ENCODE measurements at places on chromosomes 4 and X. TPM values are rescaled to one million over a fixed set of nuclear protein-coding genes. Genes with fewer than 3 reads are reported as not detected.

GRCh38 chr4:94934201-94934600 lies 176.4 kb downstream of the BMPR1B start:
- H3K4me1 ChIP-seq: no peaks in the 10 kb centered on the region
- no peak overlapping the region for H3K27ac ChIP-seq
- H3K36me3 ChIP-seq: no peaks in the 10 kb centered on the region
- no peak for DNase-seq
- no peak overlapping the region for H3K4me3 ChIP-seq

The PNMA5 gene
- total RNA-seq: not detected

The CACNA1F gene
- total RNA-seq: not detected

- peaks cover 78% of the 10 kb centered on the region for H3K36me3 ChIP-seq
- H3K27ac ChIP-seq: peak overlapping the region; percentile 44
- DNase-seq: no peak
- H3K27me3 ChIP-seq: no peaks in the 10 kb centered on the region
- H3K4me3 ChIP-seq: no peak overlapping the region
These were observed 108.3 kb downstream of the CDS1 start for GRCh38 chr4:84691170-84691691.

GRCh38 chrX:147927256-147927655 lies 15.5 kb downstream of the FMR1 start:
- no peak for DNase-seq
- no peaks in the 10 kb centered on the region for H3K27me3 ChIP-seq
- no peak overlapping the region for H3K27ac ChIP-seq
- no peaks in the 10 kb centered on the region for H3K36me3 ChIP-seq
- no peak overlapping the region for H3K4me3 ChIP-seq

GRCh38 chrX:131649741-131650140 lies 105.9 kb downstream of the OR13H1 start:
- no peaks in the 10 kb centered on the region for H3K36me3 ChIP-seq
- no peak overlapping the region for H3K4me3 ChIP-seq
- no peaks in the 10 kb centered on the region for H3K4me1 ChIP-seq
- H3K27me3 ChIP-seq: no peaks in the 10 kb centered on the region

DNA sequence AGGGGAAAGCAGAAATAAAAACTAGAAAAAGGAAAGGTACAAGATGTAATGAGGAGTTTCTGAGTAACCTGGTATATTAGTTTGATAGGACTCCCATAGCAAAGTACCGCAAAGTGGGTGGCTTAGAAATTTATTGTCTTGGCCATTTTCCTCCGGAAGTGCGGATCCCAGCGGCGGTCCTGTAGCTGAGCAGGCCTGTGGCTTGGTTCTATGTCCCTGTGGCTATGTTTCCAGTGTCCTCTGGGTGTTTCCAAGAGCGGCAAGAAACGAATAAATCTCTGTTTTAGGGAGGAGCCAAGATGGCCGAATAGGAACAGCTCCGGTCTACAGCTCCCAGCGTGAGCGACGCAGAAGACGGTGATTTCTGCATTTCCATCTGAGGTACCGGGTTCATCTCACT lies 44.0 kb upstream of the LDB2 start:
- no peak for DNase-seq
- no peaks in the 10 kb centered on the region for H3K36me3 ChIP-seq
- no peak overlapping the region for H3K27ac ChIP-seq
- no peaks in the 10 kb centered on the region for H3K4me1 ChIP-seq
- H3K4me3 ChIP-seq: no peak overlapping the region
- H3K27me3 ChIP-seq: no peaks in the 10 kb centered on the region

- H3K4me1 ChIP-seq: no peaks in the 10 kb centered on the region
- H3K27me3 ChIP-seq: peaks cover 51% of the 10 kb centered on the region
- no peak overlapping the region for H3K27ac ChIP-seq
- no peak for DNase-seq
- H3K36me3 ChIP-seq: no peaks in the 10 kb centered on the region
- H3K4me3 ChIP-seq: no peak overlapping the region
These were observed 35.4 kb downstream of the MID2 start for GRCh38 chrX:107861056-107861455.

The STK26 gene
- 1.1 TPM for total RNA-seq

DNA sequence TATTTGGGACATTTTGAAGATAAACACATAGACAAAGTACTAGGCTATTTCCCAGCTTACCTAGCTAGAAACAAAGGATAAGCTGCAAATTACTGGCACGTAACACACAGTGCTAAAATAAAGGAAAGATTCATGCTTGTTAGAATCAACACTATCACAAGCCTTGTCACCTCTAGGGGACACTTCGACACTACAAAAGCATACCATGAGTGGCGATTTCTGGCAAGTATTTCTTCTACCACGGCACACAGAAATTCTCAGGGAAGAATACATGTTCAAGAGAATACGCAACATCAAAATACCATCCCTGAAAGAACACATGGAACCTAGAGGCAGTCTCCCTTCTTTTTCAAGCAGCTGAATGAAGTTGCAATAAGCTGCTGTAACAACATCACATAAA lies 5.1 kb downstream of the MECP2 start:
- DNase-seq: no peak
- no peak overlapping the region for H3K4me3 ChIP-seq
- H3K27ac ChIP-seq: peak overlapping the region; percentile 18
- H3K36me3 ChIP-seq: no peaks in the 10 kb centered on the region

The HS3ST1 gene
- 0.87 TPM for total RNA-seq
